ENCODE measurements at places on chromosomes 2 and 18.

GRCh38 chr18:73859837-73860397, 287.7 kb downstream of the FBXO15 start:
- DNase-seq = no peak

- DNase-seq = no peak
Observed at GRCh38 chr2:122480501-122481243, 725.2 kb downstream of the TSN start.

DNA sequence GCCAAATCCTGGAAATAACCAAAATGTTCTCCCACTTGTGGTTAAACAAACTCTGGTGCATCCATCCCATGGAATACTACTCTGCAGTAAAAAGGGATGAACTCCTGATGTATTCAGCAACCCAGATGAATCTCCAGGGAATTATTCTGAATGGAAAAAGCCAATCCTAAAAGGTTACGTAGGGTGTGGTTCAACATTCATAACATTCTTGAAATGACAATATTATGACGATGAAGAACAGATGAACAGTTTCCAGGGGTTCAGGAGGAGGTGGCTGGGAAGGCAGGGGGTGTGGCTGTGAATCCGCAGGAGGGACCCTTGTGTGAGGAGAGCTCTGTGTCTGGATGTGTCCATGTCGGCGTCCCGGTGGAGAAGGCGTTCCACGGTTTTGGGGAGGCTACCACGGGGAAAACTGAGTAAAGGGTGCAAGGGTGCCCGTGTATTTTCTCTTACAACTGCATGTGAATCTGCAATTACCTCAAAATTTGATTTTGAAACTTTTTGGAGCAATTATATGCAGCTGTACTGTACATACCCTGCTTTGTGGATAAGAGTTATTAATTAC, 47.3 kb downstream of the KCNG2 start:
- no peak for DNase-seq

GRCh38 chr2:62424899-62425298, 81.1 kb downstream of the TMEM17 start:
- no peak for DNase-seq

DNA sequence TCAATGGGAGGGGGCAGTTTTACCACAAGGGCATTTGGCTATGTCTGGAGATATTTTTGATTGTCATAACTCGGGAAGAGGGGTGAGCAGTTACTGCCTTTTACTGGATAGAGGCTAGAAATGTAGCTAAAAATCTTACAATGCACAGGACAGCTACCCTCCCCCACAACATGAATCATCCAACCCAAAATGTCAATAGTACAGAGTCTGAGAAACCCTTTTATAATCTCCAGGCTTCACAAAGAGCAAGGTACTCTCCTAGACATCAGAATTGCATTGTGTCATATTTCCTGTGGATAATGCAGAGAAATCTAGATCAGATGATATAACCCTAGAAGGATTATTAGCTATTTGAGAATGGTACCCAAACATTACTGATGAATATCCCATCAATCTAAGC, 277.1 kb upstream of the NRP2 start:
- no peak for DNase-seq

- DNase-seq = no peak
Observed at GRCh38 chr2:176109946-176110345, 2.9 kb downstream of the HOXD11 start.

All from BJ (cell line).